ENCODE measurements at places on chromosomes 6 and 20.

DNA sequence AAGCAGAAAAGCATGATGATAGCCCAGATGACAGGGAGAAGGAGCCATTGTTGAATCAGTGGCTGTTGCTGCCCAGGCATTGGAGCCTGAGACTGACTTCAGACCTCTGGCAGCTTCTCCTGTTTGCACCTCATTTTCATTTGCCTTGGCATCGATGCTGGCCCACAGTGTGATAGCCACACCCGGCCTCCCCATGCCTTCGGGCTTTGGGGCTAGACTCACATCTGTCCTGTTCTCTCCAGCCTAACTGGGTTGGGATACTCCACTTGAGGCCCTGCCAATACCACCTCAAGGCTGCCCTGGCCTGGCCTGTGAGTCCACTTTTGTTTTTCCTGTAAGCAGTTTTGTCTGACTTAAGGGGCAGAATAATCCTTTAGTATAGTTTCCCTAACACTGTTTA is 140.4 kb downstream of the UST start:
- no peak for DNase-seq

DNA sequence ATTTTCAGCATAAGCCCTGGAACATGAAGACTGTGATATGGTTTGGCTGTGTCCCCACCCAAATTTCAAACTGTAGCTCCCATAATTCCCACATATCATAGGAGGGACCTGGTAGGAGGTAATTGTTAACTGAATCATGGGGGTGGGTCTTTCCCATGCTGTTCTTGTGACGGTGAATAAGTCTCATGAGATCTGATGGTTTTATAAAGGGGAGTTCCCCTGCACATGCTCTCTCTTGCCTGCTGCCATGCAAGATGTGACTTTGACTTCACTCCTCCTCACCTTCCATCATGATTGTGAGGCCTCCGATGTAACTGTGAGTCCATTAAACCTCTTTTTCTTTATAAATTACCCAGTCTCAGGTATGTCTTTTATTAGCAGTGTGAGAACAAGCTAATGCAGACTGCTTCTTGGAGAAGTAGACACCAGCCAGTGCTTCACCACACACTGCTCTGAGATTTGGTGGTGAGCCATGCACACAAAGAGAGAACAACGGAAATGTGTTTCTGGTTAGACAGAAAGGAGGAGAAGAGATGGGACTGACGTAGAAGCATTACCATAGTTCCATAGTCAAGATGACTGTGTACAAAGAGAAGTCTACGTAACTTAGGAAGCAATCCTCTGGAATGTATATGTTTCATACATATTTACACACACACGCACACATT is 97.8 kb downstream of the BACH2 start:
- DNase-seq: no peak

DNA sequence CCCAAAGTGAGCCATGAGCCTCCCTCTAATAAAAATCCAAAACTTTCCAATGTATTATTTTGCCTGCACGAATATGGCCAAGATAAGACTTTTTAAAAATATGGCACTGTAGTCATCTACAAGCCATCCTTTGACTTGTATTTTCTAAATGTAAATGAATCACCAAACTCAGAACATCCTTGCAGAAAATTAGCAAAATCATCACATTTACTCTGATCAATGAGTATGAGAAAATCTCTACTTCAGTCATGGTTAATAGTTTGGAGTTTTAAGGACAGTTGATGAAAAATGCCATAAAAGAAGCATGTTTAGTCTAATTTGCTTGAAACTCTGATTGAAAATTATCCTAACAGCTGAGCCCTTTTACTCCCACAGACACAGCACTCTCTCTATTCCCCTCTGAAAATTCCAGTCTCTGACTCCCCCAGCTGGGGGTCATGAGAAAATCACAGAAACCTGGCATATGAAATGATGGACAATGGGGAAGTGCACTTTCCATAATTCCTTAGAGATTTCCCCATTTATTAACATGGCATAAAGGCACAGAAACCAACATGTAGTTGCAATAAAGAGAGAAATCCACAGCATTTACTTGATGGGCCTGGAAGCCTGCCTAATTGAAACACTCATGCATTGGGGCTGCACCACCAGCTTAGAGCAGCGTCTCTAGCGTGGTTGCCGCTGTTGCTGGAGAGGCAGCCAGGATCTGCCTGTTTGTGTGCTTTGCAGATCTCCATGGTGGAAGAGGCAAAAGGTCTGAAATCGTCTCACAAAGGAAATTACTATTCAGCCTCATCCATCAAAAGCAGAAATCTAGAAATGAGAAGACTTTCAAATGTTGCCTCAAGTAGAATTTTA is 214.0 kb downstream of the WDR27 start:
- no peak for DNase-seq

GRCh38 chr6:157841211-157841840 is 18.3 kb downstream of the SNX9 start:
- DNase-seq: no peak

DNA sequence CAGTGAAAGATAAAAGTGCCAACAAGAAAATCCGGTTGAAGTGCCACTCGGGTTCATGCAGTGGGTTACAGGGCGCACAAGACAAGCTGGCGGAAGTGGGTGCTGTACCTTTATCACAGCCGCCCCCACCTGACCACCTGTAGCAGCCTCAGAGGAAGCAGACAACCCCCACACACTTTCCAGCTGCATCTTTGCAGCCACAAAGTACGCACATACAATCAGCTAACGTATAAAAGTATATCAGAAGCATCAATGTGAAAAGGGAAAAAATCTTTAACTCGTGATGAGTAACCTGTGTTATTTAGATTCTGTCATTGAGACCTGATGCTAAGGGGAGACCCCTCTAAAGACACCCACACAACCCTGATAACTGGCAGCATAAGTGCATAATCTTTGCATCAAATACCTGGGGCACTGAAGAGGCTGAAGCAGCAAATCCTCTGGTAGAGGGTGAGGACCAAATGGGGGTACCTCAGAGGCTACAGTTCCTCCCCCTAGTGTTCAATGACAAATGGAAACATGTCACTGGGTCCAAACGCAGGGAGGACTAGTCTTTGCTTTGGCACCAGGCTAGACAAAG is 22.1 kb downstream of the BACH2 start:
- no peak for DNase-seq

GRCh38 chr6:132893772-132894490 is 79.6 kb downstream of the RPS12 start:
- DNase-seq: no peak

DNA sequence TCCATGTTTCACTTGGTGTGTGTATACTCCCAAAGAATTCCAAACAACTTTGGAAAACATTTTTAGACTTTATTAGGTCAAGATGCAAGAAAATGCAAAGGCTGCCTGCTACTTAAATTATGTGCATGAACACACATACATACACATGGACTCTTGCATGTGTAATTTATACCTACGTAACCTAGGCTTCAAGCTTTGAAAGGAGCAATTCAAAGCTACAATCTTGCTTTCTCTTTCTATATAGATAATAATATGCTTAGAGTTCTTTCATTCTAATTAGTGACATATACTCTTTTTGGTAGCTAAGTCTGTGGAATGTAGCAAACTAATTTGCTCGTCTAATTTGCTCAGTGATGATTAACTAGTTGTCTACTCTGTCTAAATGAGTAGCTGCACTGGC is 146.5 kb downstream of the EPHA7 start:
- DNase-seq: no peak

- peak; percentile 82 for DNase-seq
Measured at GRCh38 chr6:34196116-34196832, 40.4 kb upstream of the HMGA1 start.

DNA sequence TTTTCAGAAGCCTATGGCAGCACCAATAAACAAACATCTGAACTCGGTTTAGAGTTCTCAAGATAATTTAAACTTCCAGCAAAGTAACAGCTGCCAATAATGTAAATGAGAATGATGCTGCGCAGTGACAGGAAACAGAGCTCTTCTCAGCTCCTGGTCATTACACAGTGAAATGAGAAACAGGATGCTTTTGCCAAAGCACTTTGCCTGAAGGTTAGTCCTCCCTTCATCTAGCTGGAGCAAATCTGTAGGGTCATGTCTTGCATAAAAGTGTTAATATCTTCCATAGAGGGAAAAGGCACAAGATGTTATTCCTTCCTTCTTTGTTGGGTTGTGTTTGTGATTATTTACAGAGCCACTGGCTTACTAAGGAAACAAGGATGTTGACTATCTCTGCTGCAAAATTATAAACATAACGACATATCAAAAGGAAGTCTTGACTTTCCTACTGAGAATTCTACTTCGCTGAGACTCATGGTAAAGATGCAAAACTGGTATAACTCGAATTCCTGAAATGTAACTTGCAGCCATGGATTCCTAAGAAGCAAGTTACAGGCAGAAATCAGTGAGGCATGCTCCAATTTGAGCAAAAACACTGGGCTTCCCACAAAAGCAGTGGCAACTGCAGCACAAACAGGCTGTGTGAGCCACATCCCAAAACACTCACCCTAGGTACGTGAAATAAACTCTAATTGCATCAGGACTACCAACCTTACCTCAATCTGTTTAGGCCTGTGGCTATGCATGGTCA is 102.5 kb upstream of the BEND6 start:
- no peak for DNase-seq

- DNase-seq: no peak
Measured at GRCh38 chr6:42505385-42505718, 53.6 kb upstream of the TRERF1 start.

GRCh38 chr6:37323580-37323979 is 30.2 kb upstream of the RNF8 start:
- DNase-seq: no peak

GRCh38 chr6:53793318-53794136 is 1.3 kb upstream of the LRRC1 start:
- DNase-seq: peak; percentile 56

DNA sequence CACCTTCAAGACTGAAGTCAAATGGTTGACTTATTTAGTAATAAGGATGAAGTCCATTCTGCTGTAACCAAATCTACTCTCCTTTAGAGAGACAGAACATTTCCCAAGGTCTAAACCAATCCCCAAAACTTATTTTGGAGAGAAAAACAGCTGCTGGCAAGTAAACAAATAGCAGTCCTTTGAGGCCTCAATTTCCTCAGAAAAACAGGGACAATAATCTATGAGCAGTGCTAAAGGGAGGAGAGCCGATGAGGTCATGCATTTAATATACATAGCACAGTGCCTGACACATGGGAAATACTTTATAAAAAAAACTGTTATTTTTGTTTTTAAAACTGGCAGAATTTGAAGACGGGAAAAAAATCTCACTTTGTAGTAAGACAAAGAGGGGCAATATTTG is 526.0 kb downstream of the EPM2A start:
- no peak for DNase-seq

DNA sequence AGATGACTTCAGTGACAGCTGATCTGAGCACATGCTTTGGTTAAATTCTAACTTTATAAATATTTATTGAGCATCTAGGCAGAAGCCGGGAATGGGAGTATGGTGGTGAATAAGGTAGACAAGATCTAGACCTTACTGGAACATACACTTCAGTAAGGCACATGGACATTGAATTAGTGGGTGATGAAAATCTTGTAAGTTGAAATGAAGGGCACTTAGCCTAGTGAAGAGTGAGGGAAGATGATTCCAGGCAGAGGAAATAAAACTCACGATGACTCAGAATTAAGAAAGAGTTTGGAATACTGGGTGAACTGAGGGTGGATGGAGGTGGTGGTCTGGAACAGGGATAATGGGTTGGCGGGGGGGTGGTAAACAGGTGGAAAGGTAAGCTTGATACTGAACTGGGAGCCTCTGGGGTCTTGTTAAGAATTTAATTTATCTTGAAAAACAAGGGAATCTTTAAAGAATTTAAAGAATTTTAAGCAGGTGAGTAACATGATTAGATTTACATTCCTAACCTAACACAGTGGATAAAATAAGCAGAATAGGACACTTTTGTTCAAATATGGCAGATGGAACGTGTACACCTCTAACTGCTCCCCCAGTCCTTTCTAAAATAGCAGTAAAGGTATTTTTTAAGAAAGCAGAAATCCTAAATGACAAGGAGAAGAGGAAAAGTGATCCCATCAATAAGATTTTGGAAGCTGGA is 75.2 kb upstream of the ARHGAP18 start:
- DNase-seq: no peak

DNA sequence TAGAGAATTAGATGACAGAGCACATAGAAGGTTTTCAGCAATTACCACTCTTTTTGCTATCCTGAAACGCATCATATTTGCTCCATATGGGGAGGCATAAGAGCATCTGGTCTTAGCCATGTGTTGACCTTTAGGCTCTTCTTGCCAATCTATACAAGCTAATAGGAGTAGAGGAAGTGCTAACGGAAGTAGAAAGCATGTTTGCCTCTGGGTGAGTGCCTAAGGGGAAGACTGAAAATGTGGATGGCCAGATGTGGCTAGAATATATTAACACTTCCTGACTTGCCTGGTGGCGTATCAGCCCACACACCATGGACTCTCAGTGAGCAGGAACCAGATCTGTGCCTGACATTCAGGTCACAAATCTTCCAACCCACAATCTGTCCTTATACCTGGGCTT is 136.3 kb downstream of the LRRC1 start:
- no peak for DNase-seq

GRCh38 chr6:55664591-55665587 is 85.9 kb upstream of the HMGCLL1 start:
- DNase-seq: no peak
